Astrocyte (in vitro differentiated cells and primary cell): ENCODE measurements at places on chromosomes 1 and 21. TPM values are rescaled to one million over a fixed set of nuclear protein-coding genes. Genes with fewer than 3 reads are reported as not detected.

Gene ALPL
- 24.3 and 45.4 TPM in 2 replicates for total RNA-seq

Gene GPR25
- not detected in 2 replicates for total RNA-seq

Gene HAO2
- not detected in 2 replicates for total RNA-seq

Gene GNG12
- total RNA-seq = 96.8 and 101 TPM in 2 replicates

Gene TRIM17
- total RNA-seq = 0.82 and 1.5 TPM in 2 replicates

Gene ESPN
- 0.66 and 0.96 TPM in 2 replicates for total RNA-seq

DNA sequence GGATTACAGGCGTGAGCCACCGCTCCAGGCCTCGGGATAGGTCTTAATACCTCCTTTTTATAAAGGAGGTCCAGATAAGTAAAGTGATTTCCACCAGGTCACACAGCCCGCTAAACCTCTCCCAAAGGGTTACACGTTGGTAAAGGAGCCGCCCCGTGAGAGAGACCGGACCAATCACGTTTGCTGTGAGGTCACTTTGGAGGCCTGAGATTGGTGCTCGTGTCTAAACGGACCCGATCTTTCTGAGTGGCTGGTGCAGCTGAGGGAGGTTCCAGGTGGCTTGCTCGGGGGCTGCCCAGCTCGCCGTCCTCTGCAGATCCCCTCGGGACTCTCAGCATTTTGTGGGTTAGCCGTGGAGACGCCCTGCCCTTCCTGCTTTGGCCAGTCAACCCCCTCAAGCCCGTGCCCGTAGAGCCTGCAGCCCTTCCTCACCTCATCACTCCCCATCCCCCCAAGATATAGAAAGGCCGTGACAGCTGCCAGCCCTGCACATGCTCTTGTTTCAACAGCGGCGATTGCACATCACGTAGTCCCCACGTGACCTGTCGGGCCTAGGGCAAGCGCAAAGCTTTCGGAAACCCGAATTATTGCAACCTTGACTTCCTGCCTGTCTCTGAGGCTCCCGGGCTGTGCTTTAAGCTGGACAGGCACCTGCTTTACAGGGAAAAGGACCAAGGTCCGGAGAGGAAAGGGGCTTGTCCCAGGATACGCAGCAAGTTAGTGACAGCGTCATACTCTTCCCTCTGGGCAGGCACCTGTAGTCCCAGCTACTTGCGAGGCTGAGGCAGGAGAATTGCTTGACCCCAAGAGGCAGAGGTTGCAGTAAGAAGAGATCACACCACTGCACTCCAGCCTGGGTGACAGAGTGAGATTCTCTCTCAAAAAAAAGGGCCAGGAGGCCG is 5.0 kb upstream of the COA7 start:
- H3K27me3 ChIP-seq = no peaks in the 10 kb centered on the region
- no peaks in the 10 kb centered on the region for H3K36me3 ChIP-seq
- DNase-seq = peak; percentile 87
- peak overlapping the region; percentile 65 for H3K4me3 ChIP-seq

DNA sequence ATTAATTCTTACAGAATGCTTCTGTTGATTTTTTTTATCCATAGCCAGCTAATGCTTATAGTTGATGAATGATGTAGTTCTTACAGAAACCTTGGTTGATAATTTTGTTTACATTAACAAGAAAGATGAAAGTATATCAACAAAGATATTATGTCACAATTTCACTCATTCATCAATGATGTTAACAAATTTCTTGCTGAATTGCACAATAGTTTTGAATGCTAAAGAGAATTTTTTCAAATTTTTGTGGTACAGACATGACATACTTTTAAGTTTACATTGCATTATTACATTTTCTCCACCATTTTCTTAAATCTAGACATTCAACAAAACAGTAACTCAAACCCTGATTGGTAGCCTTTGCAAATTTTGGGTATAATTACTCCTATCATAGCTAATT is 236.3 kb downstream of the FOXD2 start:
- no peaks in the 10 kb centered on the region for H3K36me3 ChIP-seq
- no peaks in the 10 kb centered on the region for H3K27me3 ChIP-seq
- no peak for DNase-seq
- no peaks in the 10 kb centered on the region for H3K4me1 ChIP-seq

DNA sequence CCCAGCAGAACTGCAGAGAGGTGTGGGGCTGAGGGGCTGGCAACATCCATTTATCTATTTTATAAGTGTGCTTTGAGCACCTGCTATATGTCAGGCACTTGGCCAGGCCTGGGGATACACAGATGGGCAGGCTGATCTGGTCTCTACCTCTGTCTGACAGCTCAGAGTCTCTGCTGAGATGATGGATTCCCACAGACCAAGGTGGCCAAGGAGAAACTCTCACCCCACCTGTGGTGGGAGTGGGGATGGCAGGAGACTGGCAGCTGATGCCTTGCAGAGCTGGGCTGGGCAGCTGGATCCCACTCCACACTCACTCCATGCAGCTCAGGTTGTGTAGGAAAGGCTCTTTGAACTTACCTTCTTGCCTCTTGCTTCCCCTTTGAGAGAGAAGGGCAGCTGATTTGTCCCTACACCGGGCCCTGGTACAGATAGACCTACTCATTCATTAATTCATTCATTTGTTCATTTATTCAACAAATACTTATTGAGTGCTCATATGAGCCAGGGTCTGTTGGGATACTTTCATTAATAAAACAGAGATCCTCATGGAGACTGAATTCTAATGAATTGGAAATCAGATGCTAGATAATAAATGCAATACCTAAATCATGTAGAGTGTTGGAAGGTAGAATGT is 9.0 kb downstream of the ADORA1 start:
- no peaks in the 10 kb centered on the region for H3K4me1 ChIP-seq

DNA sequence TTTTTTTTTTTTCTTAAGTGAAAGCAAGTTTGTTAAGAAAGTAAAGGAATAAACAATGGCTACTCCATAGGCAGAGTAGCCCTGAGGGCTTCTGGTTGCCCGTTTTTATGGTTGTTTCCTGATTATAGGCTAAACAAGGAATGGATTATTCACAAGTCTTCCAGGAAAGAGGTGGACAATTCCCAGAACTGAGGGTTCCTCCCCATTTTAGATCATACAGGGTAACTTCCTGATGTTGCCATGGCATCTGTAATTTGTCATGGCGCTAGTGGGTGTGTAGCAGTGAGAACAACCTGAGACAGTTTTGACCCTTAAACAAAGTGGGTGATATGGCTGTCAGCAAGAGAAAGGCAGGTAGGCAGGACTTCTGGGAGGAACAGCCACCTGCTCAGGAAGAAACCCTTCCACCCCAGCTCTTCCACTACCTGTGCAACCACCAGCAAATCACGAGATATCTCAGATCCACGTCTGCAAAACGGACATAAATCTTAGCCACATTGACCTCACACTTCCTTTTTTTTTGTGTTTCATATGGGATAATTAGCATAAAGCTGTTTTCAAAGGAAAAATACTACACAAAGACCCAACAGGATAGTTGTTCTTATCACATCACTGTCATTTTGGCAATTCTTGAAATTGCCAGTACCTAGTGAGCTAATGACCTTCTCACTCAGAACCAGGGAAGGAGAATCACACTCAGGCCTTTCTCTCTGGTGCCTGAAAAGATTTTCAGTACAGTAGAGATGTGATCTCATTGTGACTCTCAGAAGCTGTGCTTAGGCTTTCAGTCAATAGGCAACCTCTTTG is 34.8 kb upstream of the DUSP10 start:
- H3K4me1 ChIP-seq = no peaks in the 10 kb centered on the region
- no peak overlapping the region for H3K4me3 ChIP-seq
- no peaks in the 10 kb centered on the region for H3K27me3 ChIP-seq

GRCh38 chr1:10628685-10629084 is 153.9 kb downstream of the PEX14 start:
- no peak overlapping the region for H3K27ac ChIP-seq
- no peaks in the 10 kb centered on the region for H3K36me3 ChIP-seq
- H3K4me3 ChIP-seq = no peak overlapping the region
- DNase-seq = peak; percentile 52
- H3K4me1 ChIP-seq = peaks cover 3% of the 10 kb centered on the region
- H3K27me3 ChIP-seq = no peaks in the 10 kb centered on the region

DNA sequence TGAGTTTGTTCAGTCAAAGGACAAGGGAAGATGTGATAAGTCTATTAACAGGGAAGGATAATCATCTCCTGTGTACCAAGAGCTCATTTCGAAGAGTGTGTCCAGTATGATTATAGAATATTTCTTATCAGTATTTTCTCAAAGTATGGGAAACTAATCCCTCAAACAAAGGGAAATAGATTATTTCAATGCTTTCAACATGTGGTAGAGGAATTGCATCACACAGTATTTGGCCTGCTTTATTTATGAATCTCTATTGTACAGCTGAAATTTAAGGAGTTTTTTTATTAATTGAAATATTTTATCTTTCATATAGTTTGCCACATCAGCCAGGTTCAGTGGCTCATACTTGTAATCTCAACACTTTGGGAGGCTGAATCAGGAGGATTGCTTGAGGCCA is 151.0 kb downstream of the CLEC20A start:
- no peaks in the 10 kb centered on the region for H3K36me3 ChIP-seq
- peaks cover 21% of the 10 kb centered on the region for H3K4me1 ChIP-seq
- no peaks in the 10 kb centered on the region for H3K27me3 ChIP-seq
- H3K4me3 ChIP-seq = no peak overlapping the region
- H3K27ac ChIP-seq = no peak overlapping the region

- H3K36me3 ChIP-seq = no peaks in the 10 kb centered on the region
- no peak overlapping the region for H3K27ac ChIP-seq
- peak; percentile 2 for DNase-seq
- no peak overlapping the region for H3K4me3 ChIP-seq
- no peaks in the 10 kb centered on the region for H3K27me3 ChIP-seq
Measured at GRCh38 chr1:80582980-80583379, 1217.8 kb upstream of the ADGRL2 start.

GRCh38 chr1:152148051-152148450 is 11.0 kb downstream of the RPTN start:
- no peak overlapping the region for H3K27ac ChIP-seq
- H3K4me3 ChIP-seq = no peak overlapping the region
- no peaks in the 10 kb centered on the region for H3K36me3 ChIP-seq
- peaks cover 3% of the 10 kb centered on the region for H3K27me3 ChIP-seq

- H3K27me3 ChIP-seq = no peaks in the 10 kb centered on the region
- no peaks in the 10 kb centered on the region for H3K36me3 ChIP-seq
- H3K27ac ChIP-seq = no peak overlapping the region
Measured at GRCh38 chr1:33394770-33395169, 36.1 kb downstream of the PHC2 start.

- H3K4me1 ChIP-seq = no peaks in the 10 kb centered on the region
- no peak overlapping the region for H3K4me3 ChIP-seq
- DNase-seq = peak; percentile 9
- H3K27me3 ChIP-seq = no peaks in the 10 kb centered on the region
- H3K27ac ChIP-seq = no peak overlapping the region
Measured at GRCh38 chr1:106276871-106277270, 779.6 kb upstream of the PRMT6 start.

DNA sequence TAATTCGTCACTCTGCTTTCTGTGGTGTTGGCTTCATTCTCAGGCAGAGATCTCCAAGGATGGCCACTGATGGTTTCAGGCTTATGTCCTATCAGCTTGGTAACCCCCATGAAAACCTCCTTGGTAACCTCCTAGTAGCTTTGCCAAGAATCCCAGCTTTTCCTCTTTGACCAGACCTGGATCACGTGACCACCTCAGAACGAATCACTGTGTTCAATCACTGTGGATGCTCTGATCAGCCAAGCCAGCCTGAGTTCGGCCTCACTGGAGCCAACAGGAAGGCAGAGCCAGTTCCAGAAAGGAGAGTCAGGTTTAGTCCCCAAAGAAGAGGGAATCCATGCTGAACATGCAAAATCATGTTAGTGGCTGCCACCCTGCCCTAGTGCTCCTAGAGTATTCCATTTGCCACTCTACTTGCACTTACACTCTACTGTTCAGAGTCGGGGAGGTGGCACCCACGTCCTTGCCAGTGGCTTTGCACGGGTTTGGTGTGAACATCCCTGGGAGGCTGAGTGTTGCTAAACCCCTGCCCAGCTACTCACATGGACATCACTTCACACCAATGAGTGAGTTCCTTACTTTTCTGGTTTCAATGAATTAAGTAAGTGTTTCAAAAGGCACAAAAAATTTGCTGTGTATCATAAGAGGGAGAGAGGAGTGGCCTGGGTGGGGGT is 33.5 kb upstream of the SSBP3 start:
- no peak overlapping the region for H3K27ac ChIP-seq
- no peak for DNase-seq
- no peaks in the 10 kb centered on the region for H3K36me3 ChIP-seq
- H3K27me3 ChIP-seq = no peaks in the 10 kb centered on the region

DNA sequence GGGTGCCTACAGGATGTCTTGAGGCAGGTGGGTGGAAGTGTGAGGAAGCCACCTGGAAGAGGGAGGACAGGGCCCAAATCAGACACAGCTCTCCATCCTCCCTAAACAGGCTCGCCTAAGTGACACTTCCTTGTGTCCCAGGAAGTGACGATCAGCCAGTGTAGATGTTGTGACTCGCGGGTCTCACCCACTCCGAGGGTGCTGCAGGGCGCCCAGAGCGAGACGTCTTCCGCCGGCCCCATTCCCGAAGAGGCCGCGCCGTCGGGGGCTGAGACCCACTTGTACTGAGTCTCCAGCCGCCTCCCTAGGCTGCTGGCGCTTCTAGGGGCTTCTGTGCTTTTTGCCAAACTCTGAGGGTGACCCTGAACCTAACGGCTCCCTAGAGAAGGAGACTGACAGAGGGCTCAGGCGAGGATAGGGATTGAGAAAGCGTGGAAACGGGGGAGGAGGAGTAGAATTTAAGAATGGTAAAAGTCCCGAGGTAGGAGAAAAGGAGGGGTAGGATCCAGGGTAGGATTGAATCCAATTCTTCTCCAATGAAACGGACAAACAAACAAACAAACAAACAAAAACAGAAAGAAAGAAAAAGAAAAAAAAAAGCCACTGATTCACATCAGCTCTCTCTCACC is 543 bp upstream of the MARK1 start:
- no peaks in the 10 kb centered on the region for H3K36me3 ChIP-seq
- H3K4me3 ChIP-seq = peak overlapping the region; percentile 76
- H3K27me3 ChIP-seq = peaks cover 6% of the 10 kb centered on the region

DNA sequence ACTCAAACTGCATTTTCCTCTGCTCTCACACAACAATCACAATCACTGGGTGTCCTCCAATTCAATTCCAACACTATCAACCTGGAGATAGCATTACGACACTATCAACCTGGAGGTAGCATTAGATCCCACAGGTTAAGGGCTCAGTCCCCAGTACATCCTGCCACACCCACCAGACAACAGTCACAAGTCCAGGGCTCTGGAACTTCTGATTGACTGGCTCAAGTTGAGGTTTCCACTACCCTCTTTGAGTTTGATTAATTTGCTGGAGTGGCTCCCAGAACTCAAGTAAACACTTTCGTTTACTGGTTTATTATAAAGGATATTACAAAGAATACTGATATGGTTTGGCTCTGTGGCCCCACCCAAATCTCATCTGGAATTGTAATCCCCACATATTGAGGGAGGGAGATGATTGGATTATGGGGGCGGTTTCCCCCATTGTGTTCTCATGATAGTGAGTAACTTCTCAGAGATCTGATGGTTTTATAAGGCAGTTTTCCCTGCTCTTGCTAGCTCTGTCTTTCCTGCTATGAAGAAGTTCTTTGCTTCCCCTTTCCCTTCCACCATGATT is 49.6 kb upstream of the ARHGAP29 start:
- H3K27ac ChIP-seq = no peak overlapping the region
- H3K27me3 ChIP-seq = no peaks in the 10 kb centered on the region
- DNase-seq = no peak
- peaks cover 11% of the 10 kb centered on the region for H3K4me1 ChIP-seq
- H3K4me3 ChIP-seq = no peak overlapping the region

- no peaks in the 10 kb centered on the region for H3K27me3 ChIP-seq
- no peak for DNase-seq
- no peak overlapping the region for H3K27ac ChIP-seq
Measured at GRCh38 chr1:84840346-84840745, 52.7 kb downstream of the LPAR3 start.

- H3K4me3 ChIP-seq = no peak overlapping the region
- no peaks in the 10 kb centered on the region for H3K36me3 ChIP-seq
- DNase-seq = no peak
- H3K27ac ChIP-seq = no peak overlapping the region
Measured at GRCh38 chr1:168893359-168893801, 164.4 kb upstream of the DPT start.
